ENCODE measurements at places on chromosomes 12 and 14. TPM values are rescaled to one million over a fixed set of nuclear protein-coding genes. Genes with fewer than 3 reads are reported as not detected.

GRCh38 chr14:54094765-54095164, 138.1 kb upstream of the BMP4 start:
- DNase-seq: no peak

DNA sequence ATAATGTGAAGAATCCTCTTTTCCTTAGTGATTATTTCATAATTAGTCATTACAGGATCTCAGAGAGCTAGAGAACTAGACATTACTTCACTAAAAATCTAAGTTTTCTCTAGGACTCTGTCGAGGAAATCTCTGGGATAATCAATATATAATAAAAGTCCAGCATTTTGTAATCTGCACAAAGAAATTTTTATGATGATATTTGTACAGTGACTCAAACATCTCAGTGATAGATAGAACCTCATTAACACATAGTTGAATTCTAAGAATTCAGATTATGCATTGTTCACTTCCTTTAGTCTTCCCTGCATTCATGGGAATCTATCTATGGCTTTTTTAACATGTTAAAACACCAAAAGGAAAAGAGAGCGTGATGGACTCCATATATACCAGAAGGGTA, 11.0 kb downstream of the ITPR2 start:
- DNase-seq: peak; percentile 10

Gene GRIN2B
- polyA plus RNA-seq: under 0.01 TPM

Gene NOXRED1
- polyA plus RNA-seq: 0.12 TPM

- peak; percentile 63 for DNase-seq
Measured at GRCh38 chr12:46472893-46473633, 100.5 kb upstream of the SLC38A2 start.

Gene KRT2
- polyA plus RNA-seq: 1.1 TPM

Gene NFKBIA
- polyA plus RNA-seq: 110 TPM

Gene C12orf50
- not detected for polyA plus RNA-seq

- DNase-seq: no peak
Measured at GRCh38 chr12:91343010-91343409, 160.4 kb upstream of the DCN start.

DNA sequence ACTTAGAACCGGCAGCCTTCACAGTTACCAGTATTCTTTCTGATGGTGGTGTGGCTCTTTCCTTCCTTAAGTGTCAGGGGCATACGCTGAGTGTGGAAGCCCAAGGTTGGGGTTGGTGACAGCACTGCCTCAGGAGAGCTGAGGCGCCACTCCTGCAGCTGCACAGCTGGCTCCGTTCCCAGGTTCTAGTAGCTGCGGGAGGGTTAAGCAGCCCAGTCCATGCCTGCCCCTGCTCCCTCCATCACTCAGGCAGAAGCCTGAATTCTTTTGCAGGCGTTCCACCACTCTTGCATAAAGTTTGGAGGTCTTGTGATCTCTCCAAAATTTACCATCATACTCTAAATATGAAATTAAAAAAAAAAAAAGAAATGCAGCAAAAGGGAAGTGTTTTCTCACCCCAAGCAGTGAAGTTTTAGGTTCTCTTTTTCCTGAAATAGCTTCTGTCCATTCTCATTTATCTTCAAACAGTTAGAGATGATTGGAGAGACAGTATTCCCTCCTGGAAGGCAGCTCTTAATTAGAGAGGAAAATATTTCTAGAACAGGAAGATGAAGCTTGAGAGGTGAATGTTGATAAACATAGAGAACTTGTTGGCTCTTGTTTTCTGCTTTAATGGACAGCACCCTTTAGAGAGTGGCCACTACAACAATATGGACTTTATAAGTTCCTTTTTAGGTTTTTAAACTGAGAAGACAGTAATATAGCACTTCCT, 136.1 kb downstream of the FGD4 start:
- DNase-seq: peak; percentile 76

DNA sequence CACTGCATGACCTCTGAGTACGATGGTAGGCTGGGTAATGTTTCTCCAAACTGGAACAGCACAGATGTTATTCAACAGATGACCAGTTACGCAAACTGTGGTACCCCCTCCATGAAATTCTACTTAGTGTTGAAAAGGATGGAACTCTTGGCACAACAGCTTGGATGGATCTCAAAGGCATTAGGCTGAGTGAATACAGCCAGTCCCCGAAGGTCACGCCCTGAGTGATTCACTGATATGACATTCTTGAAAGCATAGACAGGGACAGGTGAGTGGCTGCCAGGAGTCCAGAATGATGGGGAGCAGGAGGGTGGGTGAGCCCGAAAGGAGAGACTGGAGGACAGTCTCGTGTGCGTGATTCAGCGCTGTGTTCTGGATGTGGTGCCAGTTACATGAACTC, 187.5 kb upstream of the TMEM132C start:
- DNase-seq: no peak

Gene ZNF664
- polyA plus RNA-seq: 147 TPM

Gene EXOC3L4
- 26.1 TPM for polyA plus RNA-seq

DNA sequence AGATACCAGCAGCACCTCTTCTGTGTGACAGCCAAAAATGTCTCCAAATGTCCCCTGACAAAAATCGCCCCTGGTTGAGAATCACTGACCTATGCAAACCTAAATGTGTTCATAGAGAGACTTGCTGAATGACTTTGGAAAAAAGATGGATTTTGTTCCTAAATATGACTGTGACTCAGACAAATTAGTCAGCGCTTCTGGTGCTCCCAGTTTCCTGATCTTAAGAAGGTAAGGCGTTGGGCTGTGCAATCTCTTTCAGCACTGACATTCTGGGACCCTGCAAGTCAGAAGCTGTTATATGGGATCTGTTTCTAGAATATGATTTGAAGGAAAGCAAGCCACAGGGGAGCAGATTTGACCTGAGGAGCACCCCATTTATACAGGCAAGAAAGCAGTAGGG, 90.6 kb upstream of the PWP1 start:
- DNase-seq: no peak

- DNase-seq: peak; percentile 50
Measured at GRCh38 chr12:591167-592023, 71.8 kb downstream of the NINJ2 start.

DNA sequence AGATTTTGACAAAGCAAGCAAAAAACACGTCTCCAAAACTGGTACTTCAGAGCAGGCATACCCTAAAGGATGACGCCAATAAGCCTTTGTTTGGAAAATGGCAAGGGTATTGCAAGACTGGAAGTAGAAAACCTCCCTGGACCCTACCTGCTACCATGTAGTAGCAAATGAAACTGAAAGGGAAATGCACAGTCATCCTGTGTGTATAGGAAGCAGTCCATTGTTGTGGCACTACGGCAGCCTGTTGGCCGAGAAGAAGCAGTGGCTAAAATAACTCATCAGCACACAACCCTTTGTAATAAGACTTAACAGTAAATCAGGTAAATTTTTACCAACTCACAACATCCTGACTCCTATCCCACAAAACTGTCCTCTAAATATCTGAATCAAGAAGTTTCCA, 386.4 kb downstream of the RGS6 start:
- DNase-seq: no peak

DNA sequence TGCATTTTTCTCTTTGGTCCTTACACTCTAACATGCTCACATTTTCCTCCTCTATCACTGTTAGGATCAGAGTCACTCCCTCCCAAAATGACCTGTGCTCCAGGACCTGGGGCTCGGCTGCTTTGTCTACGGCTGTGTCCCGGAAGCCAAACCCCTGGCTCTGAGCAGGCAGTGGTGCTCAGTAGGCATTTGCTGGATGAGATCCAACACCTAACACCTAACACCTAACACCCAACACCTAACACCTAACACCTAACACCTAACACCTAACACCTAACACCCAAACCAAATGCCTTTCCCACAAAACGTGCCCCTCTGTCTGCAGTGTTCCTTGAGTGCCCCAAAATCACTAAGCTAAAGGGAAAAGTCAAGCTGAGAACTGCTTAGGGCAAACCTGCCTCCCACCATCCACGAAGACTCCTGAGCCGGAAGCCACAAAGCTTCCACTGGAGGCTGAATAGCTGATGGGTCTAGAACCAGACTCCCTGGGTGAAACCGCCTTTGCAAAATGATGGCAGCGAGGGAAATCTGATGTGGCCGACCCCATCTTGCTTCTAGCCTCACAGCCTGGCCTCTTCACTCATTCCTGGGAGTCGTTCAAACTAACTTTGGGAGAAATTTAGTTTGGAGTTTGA, 29.2 kb downstream of the HSP90AA1 start:
- DNase-seq: no peak

Gene TMTC1
- polyA plus RNA-seq: 11.4 TPM

Gene LYZ
- 836 TPM for polyA plus RNA-seq

Gene ACSM4
- not detected for polyA plus RNA-seq

- DNase-seq: peak; percentile 45
Measured at GRCh38 chr12:58372298-58372697, 430.9 kb downstream of the ATP23 start.

GRCh38 chr12:116601933-116602810, 43.0 kb downstream of the MAP1LC3B2 start:
- DNase-seq: no peak

Gene SRRM4
- polyA plus RNA-seq: 0.15 TPM

GRCh38 chr12:94615260-94616181, 34.8 kb downstream of the TMCC3 start:
- DNase-seq: peak; percentile 88

- DNase-seq: peak; percentile 49
Measured at GRCh38 chr14:53295985-53296582, 143.0 kb upstream of the DDHD1 start.

GRCh38 chr14:71764701-71765382, 167.4 kb upstream of the RGS6 start:
- DNase-seq: no peak

DNA sequence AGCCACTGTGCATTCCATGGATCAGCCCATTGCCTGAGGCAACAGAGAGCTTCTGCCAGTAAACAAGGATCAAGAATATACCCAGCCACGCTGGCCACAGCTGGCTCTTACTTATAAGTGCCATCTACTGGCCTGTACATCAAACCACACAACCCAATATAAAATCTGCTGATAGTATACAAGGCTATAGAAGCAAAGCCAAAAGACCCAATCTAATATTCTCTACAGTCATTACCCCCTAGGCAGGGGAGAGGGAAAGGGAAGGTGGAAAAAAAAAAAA, 4.4 kb upstream of the FAM186B start:
- no peak for DNase-seq

DNA sequence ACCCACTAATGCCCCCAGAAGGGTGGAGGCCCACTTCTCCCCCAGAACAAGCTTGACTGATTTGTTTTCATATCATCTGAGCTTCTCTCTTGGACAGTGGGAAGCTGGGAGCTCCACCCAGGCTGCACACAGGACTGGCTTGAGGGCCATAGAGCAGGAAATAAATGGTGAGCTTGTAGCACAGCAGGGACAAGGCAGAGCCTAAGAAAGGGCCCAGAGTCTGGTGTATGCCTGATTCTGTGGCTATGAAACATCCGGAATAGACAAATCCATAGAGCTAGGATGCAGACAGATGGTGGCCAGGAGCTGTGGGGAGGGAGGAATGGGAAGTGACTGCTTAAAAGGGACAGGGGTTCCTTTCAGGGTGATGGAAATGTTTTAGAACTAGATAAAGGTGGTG, 79.0 kb downstream of the ARL6IP4 start:
- DNase-seq: no peak

GRCh38 chr12:76701690-76702089, 62.2 kb upstream of the ZDHHC17 start:
- DNase-seq: no peak

GRCh38 chr12:62158461-62159360, 101.5 kb upstream of the USP15 start:
- DNase-seq: no peak

DNA sequence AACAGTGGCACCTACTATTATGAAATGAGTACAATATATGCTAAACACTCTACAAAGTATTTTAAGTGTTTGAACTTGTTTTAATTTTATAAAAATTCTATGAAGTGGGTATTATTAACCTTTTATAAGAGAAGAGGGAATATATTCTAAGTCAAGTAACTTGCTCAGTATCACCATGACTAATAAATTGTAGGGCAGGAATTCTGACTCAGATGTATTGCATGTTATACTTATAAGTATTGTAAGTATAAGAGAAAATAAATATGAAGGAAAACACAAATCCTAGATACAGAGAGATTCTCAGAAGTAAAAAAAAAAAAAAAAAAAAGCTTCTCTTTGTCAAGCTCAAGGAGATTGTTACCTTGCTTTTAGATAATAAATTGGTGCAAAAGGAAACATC, 893.2 kb downstream of the SLC16A7 start:
- no peak for DNase-seq

DNA sequence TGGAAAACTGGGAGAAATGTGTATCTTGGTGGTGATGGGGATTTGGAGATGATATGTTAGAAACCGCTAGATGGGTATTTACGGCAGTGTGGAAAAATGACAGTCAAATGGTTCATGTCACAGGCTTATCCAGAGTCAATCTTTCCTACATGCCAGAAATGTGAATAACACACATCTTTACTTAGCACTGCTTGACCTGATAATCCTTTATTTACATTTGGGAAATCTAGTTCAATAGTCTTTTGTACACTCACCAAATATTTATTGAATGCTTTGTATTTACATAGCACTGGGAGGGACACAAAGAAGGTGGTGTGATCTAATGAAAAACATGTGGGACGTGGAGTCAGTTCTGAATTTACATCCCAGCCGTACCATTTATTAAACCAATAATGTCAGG, 208.2 kb downstream of the DIO2 start:
- no peak for DNase-seq

Data from small intestine (tissue), 16 donors.